Right lobe of liver (tissue), 6 donors: ENCODE measurements at places on chromosomes 13 and 19.

DNA sequence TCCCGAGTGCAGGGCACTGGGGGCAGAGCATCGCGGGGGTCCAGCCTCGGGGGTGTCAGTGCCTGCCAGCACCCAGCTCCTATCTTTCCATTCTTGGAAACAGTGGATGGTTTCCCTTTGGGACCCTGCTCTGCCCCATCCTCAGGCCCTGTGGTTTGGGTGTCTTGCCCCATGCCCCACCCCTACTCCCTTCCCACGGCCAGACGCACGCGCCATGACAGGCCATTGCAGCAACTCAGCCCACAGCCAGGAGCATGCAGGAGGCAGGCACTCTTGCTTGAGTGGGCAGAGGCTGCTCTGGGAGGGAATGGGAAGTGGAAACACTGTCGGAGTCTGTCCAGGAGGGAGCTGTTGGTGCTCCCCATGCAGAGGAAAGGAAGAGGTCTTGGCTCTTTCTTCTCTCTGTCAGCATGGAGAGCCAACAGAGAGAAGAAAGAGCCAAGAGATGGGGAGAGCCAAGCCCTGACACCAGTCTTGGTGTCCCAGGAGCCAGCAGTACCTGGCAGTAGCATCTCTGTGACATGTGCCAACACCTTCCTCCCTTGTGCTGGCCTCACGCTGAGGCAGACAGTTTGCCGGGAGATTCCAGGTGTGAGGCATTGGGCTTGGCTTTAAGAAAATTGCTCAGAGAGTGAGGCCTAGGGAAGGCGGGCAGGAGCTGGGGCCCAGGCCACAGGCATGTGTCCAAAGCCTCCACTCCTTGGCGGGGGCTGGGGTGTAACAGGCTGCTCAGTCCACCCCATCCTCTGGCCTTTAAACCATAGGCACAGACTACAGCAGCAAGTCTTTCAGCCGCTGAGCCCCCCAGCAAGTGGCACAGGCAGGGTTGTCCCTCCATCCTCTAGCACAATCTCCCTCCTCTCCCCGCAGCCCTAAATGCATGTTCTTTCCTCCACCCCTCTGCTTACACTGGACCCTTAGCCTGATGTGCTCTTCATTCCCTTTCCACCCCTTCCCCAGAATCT, 86.7 kb upstream of the UQCRFS1 start:
- DNase-seq: no peak

GRCh38 chr19:19213426-19214158, 1.8 kb downstream of the NCAN start:
- DNase-seq: no peak

GRCh38 chr19:11164879-11165406, 9.4 kb upstream of the SPC24 start:
- no peak for DNase-seq

- DNase-seq: peak; percentile 70
These were observed 7.3 kb upstream of the DGKH start for GRCh38 chr13:42041011-42041683.

- no peak for DNase-seq
These were observed 23.8 kb upstream of the SHKBP1 start for GRCh38 chr19:40552848-40553247.

DNA sequence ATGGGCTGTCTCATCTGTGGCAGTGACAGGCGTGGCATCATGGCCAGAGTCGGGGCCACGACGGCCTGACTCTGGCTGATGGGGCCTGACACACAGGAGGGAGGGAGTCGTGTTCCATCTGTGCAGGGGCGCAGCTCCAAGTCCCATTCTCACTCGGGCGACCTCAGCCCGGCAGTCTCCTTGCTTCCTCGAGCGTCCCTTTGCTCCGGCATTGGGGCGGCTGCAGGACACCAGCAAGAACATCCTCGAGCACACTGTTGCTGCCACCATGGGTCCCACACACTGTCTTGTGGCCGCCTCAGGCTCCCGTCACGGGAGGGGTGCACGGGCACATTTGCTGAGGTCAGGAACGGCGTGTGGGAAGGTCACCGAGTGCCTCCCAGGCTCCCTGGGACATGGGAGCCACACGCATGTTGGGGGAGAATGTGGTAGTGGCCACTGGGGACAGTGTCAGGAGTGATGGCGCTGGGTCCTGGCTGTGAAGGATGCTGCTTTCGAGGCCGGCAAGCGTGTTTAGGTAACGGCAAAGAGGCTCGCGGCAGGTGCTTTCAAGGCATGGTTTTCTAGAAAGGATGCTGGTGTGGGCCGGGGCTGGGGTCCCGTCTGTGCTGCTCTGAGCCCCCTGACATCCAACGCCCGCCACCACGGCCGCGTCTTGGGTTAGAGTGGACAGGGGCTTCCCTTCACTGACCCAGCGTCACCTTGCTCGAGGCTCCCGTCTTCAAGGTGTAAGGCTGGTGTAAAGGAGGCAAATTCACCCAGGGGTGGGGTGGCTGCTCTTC, 3.4 kb downstream of the IZUMO4 start:
- no peak for DNase-seq

DNA sequence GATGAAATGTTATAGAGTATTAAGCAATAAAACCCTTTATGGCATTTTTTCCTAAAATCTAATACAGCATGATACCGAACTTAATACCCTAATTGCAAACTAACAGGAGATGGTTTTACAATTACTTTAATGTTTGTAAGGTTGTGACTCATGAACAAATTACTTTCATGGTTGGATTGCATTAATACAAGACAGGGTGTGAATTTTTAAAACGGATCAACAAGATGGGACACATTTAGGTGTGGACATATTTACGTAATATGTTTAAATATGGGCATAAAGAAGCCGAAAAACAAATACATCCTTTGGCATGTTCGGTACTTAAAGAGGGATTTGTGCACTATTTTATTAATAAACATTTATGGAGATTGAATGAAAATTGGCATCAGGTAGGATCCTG, 168.3 kb upstream of the SPRY2 start:
- DNase-seq: no peak

DNA sequence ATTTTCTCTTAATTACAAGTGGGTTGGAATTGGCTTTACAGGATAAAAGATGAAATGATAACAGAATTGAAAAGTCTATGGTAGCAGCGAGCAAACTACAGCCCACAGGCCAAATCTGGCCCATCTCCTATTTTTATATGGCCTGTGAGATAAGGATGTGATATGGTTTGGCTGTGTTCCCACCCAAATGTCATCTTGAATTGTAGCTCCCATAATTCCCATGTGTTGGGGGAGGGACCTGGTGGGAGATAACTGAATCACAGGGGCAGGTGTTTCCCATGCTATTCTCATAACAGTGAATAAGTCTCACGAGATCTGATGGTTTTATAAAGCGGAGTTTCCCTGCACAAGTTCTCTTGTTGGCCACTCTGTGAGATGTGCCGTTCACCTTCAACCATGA, 19.0 kb downstream of the CRYL1 start:
- DNase-seq: no peak

- DNase-seq: no peak
These were observed 9.0 kb downstream of the MICU2 start for GRCh38 chr13:21594715-21595545.

DNA sequence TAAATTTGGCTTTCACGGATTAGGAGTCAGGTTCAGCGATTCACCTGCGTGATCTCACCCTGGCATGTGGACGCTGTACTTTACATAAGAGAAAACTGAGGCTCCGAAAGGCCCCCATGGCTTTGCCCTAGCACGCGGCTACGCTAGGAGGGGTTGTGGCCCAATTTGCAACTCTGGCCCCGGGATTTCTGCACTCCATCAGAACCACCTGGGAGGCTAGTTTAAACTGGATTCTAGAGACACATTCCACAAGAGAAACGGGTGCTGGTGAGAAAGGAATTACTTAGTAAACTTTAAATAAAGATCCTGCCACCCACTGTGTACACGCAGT, 6.2 kb downstream of the BCL3 start:
- DNase-seq: no peak

- no peak for DNase-seq
These were observed 79.6 kb downstream of the FGF14 start for GRCh38 chr13:102322211-102322610.

DNA sequence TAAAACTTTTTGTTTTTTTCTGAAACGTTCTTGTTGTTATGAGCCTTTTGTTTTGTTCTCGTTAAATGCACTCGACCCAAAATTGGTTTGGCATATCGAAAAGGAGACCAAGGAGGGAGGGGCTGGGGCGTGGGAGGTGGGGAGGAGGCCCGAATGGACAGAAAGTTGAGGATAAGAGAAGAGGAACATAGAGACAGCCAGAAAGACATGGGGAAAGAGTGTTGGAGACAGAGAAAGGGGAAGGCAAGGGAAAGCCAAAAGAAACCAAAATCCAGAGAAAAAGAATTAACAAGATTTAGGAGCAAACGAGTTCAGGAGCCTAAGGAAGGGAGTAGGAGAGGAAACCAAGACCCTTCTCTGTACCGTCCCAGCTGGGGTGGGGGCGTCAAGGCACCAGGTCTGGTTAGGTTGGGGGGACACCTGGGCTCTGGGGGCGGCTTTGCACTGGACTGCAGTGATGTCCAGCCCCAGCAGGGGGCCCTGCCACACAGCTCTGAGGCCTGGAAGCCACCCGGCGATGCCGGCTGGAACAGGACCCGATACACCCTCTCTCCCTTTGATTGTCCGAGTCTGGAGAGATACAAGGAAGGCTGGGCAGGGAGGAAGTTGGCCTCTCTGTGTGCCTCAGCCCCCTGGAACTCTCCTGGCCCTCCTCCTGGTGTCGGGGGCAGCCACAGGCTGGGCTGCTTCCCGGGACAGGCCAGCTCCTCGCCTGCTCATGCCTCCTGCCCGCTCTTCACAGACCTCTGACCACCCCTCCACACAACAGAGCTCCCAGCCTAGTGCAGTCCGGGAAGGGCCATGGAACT, 11.6 kb upstream of the ASF1B start:
- DNase-seq: no peak

GRCh38 chr13:105979131-105980011, 556.1 kb downstream of the EFNB2 start:
- DNase-seq: no peak

DNA sequence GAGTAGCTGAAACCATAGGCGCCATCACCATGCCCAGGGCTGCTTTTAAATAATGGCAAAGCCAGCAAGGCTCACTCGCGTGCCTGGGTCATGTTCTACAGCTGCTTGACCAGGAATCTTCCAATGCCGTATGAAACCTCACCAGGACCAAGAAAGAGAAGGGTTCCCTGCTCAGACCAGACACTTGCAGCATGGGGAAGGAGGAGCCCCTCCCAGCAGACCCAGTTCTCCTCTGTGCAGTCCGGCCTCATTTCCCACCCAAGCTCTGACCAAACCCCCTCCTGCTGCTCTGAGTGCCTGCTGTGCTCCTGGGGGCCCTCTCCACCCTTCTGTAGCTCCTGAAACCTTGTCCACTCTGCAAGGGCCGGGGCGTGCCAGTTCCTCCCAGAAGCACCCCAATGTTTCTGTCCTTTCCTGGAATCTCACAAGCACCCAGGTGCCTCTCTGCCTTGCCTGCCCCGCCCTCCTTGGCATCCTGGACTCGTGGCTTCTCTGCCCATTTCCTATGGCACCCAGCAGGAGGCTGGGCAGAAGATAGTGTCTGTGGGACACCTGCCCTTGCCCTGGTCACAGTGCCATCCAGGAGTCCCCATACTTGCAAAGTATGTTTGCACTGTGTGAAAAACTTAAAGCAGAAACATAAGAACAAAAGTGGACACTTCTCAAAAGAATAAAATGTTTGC, 6.8 kb upstream of the SLC7A9 start:
- DNase-seq: no peak

GRCh38 chr13:112775791-112776279, 86.0 kb downstream of the ATP11A start:
- no peak for DNase-seq

- no peak for DNase-seq
These were observed 41.8 kb downstream of the TPT1 start for GRCh38 chr13:45299194-45299593.

- no peak for DNase-seq
These were observed 105.0 kb downstream of the DGKH start for GRCh38 chr13:42153199-42154113.

DNA sequence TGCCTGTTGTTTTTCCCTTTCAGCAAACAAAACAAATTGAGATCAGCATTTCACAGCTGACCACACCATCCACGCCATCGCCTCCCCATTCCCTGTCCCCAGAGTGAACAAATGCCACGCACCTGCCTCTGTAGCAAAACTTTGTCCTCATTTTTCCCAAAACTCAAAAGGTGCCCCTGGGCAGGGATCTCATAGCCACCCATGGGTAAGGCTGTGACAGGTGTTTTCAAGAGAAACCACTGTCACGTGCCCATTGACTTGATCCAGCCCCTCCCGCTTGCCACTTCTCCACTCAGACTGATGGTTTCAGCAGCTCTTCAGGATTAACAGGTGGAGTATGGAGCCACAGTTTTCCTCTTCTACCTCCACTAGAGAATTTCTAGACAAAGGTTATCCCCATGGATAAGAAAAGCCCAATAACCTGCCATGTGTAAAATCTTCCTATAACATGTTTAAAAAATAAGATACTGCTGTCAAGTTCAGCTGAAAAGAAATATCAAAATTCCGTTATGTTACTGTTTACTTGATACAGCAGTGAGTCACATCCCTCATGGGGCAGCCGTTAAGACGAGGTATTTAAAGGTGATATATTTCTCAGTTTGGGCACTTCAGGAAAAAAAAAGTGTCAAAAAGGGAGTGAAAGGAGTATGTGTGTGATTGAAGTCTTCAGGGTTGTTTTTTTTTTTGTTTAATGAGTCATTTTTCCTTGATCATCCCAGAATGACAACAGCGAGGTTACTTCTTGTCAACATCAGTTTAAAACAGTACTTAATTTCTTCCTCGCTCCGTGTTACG, 63.5 kb upstream of the GPR183 start:
- DNase-seq: no peak

- DNase-seq: no peak
These were observed 184.9 kb downstream of the TM9SF2 start for GRCh38 chr13:99686157-99686572.

DNA sequence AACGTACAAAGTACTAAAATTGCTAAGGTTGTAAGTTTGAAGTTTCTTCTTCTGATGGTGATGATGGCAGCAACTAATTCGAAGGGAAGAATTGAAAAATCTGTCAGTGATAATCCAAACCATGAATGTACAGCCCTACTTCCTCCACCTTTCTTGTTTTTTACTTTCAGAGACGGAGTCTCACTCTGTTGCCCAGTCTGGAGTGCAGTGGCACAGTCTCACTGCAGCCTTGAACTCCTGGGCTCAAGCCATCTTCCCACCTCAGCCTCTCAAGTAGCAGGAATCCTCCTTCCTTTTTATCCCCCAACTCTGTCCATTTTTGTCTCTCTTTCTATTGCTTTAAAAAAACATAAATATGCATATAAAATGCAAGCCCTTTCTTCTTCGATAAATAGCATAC, 112.3 kb upstream of the SOX21 start:
- no peak for DNase-seq

DNA sequence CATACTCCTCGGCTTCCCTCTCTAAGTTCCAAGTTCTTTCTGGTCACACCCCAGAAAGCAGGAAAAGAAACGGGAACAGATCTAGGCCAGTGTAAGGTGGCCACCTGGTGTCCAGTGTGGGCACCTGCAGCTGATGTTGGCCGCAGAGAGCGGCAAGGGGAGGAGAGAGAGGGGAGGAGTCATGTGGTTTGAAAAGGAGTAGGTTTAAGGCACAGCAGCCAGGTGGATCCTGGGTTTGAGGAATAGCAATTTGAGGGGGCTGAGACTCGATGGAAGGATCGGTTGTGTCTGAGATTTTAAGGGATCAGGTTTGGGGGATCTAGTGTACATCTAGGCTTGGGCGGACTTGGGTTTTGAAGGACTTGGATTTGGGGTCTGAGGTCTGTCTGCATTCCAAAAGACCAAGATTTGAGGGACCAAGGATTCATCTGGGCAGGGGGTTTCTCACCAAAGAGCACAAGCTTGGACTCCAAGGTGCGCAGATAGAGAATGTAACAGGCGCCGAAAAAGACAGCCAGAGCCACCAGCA, 1.2 kb downstream of the RABAC1 start:
- peak; percentile 74 for DNase-seq
